Esophagus squamous epithelium (tissue), 5 donors: ENCODE measurements at places on chromosomes 7 and 10.

DNA sequence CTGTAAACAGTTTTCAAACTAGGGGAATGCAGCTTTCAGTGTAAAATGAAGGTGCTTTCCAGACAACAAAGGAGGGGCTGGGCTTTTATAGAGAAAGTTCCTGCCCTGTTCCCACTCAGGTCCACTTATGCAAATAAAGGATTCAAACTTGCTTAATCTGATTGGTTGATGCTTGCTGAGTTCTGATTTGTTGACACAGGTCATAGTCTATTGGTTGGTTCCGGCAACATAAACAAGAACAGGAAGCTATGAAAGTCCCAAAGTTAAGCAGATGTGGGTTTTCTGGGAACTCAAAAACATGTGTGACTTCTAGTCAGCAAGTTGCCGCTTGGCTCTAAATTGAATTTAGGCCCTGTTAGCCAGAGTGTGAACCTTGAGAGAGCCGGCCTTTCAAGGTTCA, 194.2 kb upstream of the SVIL start:
- DNase-seq, result no peak

DNA sequence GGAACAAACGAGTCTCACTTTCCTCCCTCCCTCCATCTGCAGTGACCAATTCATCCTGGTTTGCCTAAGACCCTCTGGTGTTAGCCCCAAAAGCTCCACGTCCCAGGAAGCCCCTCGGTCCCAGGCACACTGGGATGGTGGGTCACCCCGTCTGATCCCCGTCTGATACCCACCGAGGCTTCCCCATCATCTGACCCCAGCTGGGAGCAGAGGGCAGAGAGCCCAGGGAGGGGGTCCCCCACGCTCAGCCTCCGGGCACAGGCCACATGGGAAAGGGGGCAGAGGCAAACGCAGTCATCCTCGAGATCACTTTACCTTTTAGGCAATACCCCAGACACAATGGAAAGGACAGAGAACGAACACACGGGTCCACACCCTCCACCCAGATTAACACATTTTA, 291.6 kb upstream of the PPP2R2D start:
- DNase-seq, result no peak

DNA sequence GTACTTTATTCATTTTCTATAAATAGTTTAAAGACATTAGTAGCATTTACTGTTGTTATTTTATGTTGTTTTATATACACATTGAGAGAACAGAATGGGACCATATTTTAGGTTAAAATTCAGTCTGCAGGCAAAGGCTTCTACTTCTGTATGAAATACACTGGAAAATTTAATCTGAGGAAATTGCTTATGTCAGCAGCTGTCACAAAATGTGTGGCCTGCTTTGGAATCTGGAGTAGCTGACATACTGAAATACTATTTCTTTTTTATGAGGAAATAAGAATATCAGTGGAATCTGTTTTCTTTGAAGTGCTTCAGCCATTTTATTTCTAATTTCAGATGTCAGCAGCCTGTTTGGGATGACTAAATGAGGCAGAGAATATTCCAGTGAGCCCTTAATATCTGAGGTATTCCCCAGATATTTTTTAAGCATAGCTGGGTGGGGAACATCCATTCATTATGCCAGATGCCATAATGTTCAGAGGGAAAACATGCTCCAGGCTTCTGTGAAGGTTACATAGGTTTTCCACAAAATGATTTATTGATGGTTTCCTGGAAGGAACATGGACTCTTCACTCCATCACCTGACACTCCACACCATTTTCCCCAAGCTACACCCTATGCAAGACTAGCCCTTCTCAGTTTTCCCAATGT, 267.1 kb downstream of the ARL4A start:
- no peak for DNase-seq

DNA sequence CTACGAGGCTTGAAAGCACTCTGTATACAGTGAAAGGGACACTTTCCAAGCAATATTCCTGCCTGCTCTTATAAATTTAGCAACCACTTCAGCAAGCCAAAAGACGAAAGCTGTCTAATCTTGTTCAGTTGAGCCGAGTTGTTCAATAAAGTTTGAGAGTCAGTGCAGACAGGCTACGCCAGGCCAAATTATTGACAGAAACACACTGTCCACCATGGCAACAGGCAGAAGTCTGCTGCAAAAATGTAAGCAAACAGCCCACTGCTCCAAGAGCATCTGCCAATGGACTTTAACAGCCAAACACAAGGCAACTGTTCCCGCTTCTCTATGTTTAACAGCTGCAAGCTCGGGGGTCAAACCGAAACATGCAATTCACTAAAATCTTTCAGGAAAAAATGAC, 85.7 kb downstream of the GLI3 start:
- no peak for DNase-seq

DNA sequence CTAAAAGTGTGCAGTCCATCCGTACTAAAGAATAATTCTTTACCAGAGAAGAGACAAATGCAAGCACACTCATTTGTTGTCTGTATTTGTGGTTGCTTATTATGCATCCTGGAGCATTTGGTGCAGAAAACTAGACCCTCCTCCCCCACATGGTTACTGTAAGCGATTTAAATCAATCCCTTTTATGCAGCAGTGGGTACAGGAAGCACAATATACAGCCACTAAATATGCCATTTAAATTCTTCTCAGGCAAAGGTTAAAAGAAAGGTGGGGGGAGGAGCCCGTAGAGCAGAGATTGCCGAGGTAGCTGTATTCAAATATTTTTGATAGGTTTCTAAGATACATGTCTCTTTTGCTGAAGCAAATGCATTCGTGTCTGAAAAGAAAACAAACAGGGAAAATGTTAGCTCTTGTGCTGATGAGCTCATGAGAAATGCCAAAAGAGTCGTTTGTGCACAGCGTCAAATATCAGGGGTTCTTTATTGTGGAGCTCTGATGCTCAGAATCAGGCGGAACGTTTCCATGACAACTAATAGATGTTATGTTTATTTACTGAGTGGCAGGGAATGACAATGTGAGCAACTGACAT, 131.3 kb upstream of the NPVF start:
- no peak for DNase-seq

- no peak for DNase-seq
Measured at GRCh38 chr7:32218154-32218467, 147.9 kb upstream of the PDE1C start.

GRCh38 chr7:90337106-90337505, 9.4 kb upstream of the GTPBP10 start:
- DNase-seq, result no peak

- no peak for DNase-seq
Measured at GRCh38 chr7:16583834-16584233, 57.2 kb downstream of the LRRC72 start.

DNA sequence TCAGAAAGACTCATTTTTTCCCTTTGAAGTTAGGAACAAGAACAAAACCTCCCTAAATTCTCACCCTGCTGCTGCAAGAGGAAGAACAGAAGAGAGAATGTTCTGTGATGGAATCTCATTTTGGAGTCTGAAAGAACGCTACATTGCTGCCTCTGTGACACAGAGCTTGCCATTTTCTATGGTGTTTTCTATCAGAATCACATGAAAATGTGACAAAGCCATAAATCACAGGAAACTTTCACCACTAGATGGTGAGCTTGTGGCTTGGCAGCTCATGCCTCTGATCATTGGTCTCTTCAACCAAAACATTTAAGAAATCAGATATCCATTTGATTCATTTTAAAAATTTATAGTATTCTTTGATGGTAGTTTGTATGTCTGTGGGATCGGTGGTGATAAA, 82.9 kb downstream of the CADPS2 start:
- no peak for DNase-seq

DNA sequence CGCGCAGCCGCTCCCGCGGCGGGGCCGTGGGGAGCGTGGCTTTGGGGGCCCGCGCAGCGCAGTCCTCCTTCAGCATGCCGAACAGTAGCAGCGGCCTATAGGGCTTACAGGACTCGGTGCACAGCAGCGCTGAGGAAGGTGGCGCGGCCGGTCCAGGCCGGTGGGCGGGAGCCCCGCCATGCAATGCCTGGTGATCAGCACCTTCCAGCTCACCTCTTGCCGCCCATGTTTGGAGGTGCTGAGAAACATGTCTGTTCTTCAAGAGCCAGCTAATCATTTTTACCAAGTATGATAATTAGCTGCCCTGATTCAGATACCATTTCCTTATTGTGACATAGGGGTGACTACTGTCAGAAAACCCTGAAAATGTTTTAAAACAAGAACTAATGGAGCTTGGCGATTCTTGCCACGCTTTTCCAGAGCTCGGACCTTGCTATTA, 33.5 kb upstream of the SFTPD start:
- no peak for DNase-seq

- DNase-seq, result no peak
Measured at GRCh38 chr7:98303906-98304305, 22.4 kb downstream of the BRI3 start.

DNA sequence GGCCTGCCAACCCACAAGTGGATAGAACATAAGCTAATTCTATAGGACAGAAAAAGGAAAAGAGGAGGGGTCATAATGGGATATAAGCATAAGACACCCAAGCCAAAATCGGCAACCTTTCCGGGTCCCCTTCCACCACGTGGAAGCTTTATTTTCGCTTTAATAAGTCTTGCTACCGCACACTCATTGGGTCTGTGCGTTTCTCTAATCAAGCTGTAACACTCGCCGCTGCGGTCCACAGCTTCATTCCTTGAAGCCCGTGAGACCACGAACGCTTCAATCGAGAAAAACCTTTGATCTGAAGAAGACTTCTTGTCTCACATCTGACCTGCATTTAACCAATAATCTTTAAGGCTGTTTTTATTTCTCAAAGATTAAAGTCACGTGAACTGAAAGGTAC, 35.8 kb upstream of the HECW1 start:
- DNase-seq, result no peak

GRCh38 chr7:152527610-152528032, 91.8 kb upstream of the KMT2C start:
- no peak for DNase-seq

GRCh38 chr10:45513551-45513950, 139.5 kb downstream of the ALOX5 start:
- DNase-seq, result no peak

DNA sequence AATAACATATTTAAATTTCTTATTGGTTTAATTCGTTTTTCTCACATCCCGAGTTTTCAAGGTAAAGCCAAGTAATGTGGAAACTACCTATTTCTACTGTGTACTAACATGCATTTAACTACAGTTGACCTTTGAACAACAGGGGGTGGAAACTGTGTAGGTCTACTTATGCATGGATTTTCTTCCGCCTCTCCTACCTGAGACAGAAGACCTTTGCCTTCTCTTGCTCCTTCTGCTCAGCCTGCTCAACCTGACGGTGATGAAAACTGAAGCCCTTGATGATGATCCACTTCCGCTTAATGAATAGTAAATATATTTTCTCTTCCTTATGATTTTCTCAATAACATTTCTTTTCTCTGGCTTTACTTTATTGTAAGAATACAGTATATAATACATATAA, 18.5 kb downstream of the MEOX2 start:
- DNase-seq, result no peak

- no peak for DNase-seq
Measured at GRCh38 chr10:122204691-122205489, 66.2 kb upstream of the BTBD16 start.

DNA sequence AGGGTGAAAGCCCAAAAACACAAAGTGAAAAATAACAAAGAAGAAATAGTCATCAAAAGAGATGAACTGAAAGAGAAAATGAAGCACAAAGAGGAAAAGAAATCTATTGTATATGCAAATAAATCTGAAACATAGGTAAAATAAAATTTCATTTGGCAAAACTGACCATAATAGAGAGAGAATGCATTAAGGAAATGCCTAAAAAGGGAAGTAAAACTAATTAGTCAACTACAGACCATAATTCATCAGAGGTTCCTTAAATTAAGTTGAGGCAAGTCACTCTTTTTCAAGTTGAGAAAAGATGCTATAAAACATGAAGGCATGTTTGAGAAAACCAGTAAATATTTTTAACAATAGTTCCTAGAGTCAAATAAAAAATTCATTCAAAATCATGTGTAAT, 233.3 kb downstream of the LRRN3 start:
- no peak for DNase-seq

DNA sequence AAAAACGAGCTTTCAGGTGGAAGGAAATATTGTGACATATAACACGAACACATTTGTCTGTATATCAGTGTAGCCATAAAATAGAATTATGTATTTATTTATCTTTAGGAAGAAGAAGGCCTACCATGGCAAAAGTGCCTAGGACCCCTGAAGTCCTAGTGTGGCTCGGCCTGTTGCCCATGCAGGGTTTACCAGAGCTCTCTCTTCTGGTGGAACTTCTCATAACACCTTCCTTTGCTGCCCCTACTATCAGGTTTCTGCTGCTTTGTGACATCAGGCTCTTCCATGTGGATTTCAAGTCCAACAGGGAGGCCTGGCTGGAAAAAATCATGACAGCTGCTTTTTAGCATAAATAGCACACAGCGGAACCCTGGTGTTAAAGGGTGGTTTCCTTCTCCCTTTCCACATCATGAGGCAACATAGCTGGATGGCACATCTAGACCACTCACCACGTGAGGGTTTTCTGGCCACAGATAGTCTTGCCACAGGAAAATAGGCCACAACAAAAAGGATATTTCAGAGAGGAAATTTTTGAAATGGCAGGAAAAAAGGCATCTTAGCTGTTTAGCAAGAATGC, 44.8 kb upstream of the ADO start:
- no peak for DNase-seq
